Stimulated activated CD4-positive, alpha-beta T cell treated with anti-CD3 and anti-CD28 coated beads, Interleukin-15, amount 100 ng/mL, for 1 hour (primary cell): ENCODE measurements at places on chromosomes 1 and 21.
A peak's percentile ranks its signal among the peaks of the same experiment; 100 is the strongest.

GRCh38 chr1:9228609-9229008 is 6.0 kb upstream of the H6PD start:
- no peak for DNase-seq

DNA sequence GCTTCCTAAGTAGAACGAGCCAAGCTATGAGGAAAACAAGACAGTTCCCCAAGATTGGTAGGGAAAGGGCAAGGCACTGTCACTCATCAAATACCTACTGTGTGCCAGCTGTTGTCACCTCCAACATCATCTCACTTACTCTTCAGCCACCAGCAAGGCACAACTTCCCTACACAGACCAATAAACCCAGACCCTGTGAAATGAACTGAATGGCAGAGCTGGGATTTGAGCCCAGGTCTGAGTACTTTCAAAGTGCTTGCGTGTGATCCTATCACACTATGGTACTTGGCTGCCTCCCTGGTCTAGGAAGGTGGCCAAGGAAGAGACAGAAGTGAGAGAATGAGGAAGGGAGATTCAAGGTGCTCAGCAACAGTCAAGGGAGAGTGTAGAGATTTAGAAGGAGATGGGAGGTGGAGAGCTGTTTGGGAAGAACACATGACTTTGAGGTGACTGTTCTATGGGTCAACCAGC is 16.7 kb upstream of the TRIM63 start:
- DNase-seq, result no peak

- DNase-seq, result no peak
These were observed 17.0 kb upstream of the REG4 start for GRCh38 chr1:119828266-119828665.

- DNase-seq, result peak; percentile 28
These were observed 44.9 kb downstream of the ACOT7 start for GRCh38 chr1:6348511-6349191.

- DNase-seq, result no peak
These were observed 221.6 kb downstream of the SEC16B start for GRCh38 chr1:177748080-177748801.

DNA sequence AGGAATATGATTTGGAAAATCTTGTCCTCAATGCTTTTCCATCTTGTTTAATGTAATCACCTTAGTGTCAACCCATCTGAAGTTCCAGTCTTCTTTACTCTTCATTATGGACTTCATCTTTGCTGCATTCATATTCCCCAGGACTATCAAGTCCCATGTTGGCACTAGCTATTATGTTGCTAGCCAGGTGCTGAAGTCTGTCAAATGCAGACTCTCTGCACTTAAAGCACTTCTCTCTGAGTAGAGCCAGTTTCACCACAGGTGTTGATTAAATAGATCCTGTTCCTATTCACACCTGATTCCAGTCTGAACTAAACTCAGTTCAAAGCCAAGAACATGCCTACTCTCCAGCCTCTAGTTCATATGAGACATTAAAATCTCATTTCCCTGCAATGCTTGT is 75.0 kb upstream of the PKN2 start:
- DNase-seq, result no peak

- no peak for DNase-seq
These were observed 9.8 kb downstream of the ETV3L start for GRCh38 chr1:157089789-157090188.

- DNase-seq, result no peak
These were observed 41.1 kb upstream of the BCL10 start for GRCh38 chr1:85317560-85317959.

- DNase-seq, result no peak
These were observed 744.1 kb upstream of the CHRM3 start for GRCh38 chr1:238642231-238642630.

DNA sequence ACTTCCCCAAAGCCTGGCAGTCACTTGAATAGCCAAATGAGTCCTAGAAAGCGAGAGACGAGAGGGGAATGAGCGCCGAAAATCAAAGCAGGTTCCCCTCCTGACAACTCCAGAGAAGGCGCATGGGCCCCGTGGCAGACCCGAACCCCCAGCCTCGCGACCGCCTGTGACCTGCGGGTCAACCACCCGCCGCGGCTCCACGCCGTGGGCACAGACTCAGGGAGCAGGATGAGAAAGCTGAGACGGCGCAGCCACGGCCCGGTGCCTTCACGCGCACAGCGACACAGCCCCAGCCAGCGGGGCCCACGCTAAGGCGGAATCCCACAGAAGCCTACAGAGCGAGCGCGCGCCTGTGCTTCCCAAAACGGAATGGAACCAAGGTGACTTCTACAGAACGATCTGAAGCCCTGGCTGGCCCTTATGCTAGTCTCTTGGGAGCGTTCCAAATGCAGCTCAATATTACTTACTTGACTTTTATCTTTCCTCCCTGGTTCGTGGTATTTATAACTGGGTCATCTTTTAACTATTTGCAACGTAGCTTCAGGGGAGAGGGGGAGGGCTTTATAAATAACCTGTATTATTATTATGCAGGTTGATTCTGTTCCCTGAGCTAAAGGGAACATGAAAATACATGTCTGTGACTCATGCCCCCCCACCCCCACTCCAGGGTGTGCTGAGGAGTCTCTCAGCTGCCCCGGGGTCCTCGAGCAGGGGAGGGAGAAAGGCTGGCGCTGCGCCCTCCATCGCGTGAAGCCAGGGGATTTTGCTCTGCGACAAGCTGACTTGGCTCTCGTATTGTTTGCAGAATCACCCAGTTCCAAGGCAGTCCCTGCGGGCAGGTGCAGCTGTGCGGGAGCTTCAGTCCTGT is 1.7 kb downstream of the TSPEAR start:
- no peak for DNase-seq

- no peak for DNase-seq
These were observed 42.1 kb downstream of the KIAA1614 start for GRCh38 chr1:180954801-180955165.

GRCh38 chr1:26827663-26828062 is 1.2 kb downstream of the ZDHHC18 start:
- no peak for DNase-seq

DNA sequence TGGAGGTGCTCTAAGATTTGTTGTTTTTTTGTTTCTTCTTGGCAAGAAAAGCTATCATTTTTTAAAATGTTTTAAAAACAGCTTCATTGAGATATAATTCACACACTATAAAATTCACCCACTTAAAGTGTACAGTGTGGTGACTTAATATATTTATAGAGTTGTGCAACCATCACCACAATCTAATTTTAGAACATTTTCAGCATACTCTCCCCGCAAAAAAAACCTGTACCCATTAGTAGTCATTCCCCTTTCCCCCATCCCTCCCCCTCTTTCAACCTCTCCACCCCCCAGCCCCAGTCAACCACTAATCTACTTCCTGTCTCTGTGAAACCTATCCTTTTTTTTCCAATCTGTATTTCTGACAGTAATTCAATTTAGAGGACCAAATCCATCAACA is 30.6 kb downstream of the ZC3H11B start:
- no peak for DNase-seq

GRCh38 chr21:18989953-18990495 is 586.4 kb upstream of the TMPRSS15 start:
- no peak for DNase-seq

DNA sequence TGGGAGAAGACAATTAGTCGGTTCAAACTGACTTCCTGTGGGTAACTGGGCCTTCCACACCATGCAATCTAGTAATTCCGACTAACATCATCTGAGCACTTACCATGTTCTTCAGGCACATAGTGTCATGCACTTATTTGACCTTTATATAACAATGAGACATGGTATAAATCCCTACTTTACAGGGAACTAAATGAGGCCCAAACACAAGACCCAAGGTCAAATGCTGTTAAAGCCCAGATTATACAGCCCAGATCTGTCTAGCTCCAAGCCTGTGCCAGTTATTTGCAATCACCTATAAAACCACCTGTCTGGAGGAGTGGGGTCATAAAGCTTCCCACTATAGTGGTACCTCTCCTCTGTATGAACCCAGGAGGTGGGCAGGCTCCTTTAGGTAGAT is 40.8 kb downstream of the JAK1 start:
- DNase-seq, result no peak

GRCh38 chr1:167373986-167374385 is 144.3 kb downstream of the CD247 start:
- DNase-seq, result no peak

DNA sequence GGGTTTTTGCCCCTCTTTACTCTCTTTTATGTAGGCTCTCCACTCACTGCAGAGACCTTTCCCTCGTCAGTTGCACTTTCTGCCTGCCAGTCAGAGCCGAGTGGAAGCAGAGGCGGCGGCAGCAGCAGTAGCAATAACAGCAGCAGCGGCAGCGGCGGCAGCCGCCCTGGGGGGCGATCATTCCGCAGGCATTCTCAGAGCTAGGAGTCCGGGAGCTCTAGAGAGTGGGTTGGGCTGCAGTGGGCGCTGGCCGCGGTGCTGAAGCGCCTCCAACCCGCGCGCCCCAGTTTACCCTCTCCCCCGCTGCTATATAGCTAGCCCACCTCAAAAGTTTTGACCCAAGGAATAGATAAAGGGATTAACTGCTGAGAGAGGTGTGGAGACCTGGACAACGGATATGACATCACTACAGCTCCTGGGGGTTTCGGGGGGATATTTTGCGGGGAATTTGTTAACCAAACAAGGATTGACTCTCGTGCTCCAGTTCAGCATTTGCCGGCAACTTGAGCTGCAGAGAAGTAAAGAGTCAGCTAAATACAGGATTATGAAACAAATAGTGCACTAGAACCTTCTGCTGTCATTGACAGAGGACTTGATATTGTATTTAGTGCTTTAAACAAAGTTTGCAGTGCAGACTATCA is at the start of gene OLFM3:
TSS of gene OLFM3 (minus strand) at position 102 of the 641 bp plus-strand sequence.
- DNase-seq, result no peak

DNA sequence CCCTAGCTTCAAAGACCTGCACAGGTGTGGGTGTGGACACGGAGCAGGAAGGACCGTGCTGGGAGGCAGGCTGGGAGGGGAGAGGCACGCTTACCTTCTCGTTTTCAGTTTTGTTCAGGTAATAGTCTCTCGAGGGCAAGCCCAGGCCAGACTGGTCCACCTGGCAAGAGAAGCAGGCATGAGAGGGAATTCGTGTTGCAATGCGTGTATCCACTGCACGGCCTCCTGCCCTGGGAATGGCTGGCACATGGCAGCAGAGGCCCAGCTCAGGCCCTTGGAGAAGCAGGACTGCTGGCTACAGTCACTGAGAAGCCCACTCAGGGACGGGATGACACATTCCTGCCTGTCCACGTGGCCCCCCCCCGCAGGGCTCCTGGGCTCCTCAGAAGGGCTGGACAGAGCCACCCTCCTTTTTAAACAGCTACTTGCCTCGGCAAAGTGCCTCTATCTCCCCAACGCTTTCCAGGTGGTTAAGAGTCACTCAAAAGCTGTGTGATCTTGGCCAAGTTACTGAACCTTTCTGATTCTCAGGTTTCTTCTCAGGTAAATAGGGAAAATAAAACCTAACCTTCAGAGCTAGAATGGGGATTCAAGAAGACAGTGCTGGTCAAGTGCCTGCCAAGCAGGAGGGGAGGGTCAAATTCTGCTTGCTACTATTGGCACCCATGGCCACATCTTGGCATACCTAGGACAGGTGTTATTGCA is 32.7 kb downstream of the ECE1 start:
- DNase-seq, result no peak

DNA sequence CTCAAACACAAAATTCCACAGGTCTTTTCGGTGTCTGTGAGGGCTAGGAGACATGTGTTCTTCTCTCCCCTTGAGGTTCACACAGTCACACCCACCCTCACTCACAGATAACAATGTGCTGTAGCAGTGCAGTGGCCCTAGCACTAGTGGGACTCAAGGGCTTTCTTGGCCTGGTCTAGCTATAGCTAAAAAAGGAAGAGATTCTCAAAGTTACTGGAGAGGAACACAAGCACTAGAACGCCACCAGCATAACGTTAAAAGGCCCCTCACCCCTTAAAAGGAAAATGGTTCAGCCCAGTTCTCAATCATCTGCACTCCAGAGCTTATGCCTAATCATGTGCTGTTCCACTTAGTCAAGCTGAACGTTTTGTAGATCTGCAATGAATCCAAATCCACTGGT is 39.5 kb downstream of the RGS8 start:
- no peak for DNase-seq

DNA sequence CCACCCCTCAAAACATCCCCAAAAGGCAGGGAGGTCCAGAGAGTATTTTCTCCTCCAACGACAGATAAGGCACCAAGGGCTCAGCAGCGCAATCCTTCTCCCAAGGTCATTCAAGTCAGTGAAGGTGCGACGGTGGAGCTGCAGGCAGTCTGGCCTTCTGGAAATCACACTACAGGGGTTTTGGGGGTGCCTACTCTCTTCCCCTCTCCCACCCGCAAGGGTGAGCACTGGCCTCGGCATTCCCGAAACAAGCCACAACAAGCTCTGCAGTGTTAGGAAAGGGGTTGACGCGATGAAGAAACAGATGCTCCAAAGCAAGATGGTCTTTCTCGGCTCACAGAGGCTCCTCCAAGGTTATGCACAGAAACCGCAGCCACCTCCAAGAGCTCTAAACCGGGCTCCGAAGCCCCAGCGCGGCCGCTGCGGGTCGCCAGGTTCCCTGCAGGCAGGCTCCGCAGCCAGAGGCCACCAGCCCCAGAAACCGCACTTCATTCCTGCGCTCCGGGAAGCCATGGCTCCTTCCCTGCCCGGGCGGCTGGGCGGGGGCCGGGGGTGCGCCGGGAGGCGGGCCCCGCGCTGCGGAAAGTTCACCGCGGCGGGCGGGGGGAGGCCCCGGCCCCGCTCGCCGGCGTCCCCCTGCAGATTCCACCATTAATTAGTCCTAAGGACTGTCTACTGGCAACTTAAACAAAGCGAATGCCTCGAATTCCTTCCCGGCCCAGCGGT is 1.1 kb downstream of the LUZP1 start:
- no peak for DNase-seq

DNA sequence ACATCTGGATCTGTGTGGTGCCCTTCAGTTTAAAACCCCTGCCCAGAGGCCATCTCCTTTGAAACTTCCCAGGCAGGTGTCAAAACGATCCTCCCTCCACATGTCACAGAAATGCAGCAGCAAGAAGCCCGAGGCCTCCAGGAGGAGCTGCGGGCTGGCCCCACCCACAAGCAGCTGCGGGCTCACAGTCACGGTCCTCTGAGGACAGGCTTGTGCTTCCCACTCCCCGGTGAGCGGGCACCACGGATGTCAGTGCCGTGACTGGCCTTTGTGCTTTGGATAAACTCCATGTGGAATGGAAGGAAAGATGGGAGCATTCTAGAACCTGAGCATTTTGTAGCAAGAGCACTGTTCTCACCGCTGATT is 65.8 kb downstream of the SIK1 start:
- DNase-seq, result no peak

DNA sequence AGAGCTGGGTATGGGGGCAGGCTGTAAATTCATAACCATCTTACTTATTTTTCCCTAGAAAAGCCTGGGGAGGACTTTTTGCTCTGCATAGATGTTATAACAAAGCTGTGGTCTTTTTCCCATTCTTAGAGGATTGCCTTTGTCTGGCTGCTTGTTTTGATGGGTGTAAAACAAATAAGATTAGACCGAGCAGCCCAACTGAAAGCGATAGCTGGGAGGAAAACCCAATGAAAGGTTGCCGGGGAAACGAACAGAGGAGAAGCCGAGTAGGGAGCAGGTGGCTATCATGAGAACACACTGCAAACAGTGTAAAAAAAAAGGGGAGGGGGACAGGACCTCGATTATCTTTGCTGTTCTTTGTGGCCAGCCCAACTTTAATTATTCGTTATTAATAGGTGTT is 1.9 kb downstream of the ELAVL4 start:
- no peak for DNase-seq
